ENCODE measurements at places on chromosomes 7 and 10.

GRCh38 chr7:123538897-123539296, 4.5 kb upstream of the IQUB start:
- DNase-seq: no peak

- no peak for DNase-seq
Measured at GRCh38 chr7:138105221-138105620, 29.0 kb downstream of the AKR1D1 start.

DNA sequence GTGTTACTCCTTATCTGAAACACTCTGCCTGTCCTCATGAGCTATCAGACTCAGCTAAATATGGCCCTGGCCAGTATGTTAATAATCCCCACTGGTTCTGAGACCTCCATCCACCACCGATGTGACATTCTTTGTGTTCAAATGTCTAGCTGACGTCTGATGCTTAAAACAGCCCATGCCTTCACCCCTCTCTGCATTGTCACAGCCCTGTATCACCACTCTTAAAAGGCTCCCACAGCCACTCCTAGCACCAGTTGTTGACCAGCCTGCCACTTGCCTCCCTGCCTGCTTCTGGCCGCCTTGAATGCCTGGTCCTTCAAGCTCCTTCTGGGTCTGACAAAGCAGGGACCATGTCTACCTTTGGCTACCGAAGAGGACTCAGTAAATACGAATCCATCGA, at the start of gene LMOD2:
TSS of gene LMOD2 (plus strand) at position 253 of the 400 bp plus-strand sequence. CDS start at position 351, 98 bp downstream.
- DNase-seq: no peak

GRCh38 chr7:12066521-12066920, 144.6 kb upstream of the TMEM106B start:
- DNase-seq: no peak

DNA sequence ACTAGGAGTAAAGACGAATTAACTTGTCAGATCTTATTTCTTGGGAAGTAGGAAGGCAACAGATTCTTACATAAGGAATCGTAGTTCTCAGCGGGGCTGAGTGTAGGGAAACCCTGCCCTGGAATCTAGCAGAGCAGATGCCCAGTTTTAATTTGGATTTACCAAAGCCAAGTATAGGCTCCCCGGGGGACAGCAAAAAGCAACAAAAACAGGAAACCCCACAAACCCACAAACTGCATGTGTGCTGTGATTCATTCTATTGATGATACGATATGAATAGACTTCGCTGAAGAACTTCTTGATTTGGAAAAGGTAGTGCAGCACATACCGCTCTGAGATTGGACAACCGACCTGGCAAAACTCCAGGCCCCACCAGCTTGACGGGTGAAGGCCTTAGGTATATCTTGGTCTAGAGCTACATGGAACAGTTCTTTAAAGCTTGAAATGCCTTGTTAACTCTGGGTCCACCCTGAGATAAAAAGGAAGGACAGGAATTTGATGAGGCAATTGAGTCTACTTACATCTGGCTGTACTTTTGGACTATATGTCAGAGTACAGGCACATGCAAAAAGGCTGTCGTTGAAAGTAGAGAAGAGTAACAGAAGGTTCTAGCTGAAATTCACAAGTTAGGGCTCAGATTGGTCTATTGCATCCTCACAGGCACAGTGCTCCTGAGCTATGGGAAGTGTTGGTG, 49.1 kb downstream of the STRA8 start:
- DNase-seq: no peak

GRCh38 chr10:49756641-49757040, 5.5 kb downstream of the OGDHL start:
- DNase-seq: no peak

DNA sequence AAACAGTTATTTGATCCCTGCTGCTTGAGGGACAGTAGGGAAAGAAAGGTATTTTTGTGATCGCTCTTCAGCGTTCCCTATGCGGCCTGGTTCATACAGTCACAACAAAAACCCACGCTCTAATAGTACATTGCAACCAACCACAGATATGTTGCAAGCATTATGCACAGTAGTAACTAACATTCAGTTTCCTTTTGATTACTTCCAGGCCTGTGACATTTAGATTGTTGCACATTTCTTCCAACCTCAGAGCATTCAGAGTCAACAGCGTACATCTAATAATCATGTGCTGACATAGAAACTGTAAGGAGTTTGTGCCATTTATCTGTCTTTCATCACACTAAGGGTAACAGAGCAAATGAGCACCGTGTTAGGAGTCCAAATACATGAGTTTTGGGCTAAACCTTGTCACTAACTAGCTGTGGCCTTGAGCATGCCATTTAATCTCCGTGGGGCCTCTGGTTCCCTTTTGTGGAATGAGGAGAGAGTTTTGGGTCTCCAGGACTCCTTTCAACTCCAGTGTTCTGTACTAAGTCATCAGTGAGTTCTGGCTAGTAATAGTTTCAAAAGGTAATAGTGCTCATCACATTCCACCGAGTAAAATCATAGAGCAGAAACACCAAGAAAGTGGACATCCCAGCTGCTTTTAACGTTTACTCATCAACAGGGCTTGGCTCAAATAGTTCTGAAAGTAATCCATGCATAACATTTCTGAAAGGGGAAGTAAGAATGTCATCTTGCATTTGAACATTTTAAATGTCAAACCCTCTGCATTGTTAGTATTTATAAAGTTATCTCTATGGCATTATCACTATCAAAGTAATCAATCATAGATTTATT, 99.0 kb upstream of the FZD1 start:
- no peak for DNase-seq

DNA sequence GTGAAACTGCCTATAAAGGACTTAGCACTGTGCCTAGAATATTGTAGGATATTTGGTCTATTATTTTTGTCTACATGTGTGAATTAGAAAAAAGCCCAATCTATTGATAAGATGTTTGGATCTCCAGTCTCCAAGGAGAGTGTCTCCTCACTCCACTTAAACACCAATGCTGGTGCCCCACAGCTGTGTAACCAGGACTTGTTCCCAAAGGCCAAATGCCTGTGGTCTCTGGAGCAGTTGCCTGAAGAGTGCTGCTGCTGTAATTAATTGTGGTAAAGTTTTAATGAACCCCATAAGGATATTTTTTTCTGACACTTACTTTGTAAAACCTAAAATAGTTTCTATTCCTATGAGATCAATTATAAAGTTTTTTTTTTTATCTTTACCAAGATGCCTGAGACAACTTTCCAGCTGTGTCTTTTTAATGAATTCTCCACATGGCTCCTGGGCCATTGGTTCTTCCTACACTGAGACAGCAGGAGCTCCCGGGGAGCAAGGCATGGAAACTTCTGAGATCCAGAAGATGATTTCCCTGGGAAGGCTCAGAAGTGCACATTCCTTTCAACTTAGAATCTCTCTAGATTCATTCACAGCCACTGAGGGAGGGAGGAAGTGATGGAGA, 11.2 kb upstream of the OR2A5 start:
- no peak for DNase-seq
